Osteocyte (in vitro differentiated cells): ENCODE measurements at places on chromosomes 2 and 18. TPM values are rescaled to one million over a fixed set of nuclear protein-coding genes. Genes with fewer than 3 reads are reported as not detected.

Gene CXCR1
- not detected in 2 replicates for total RNA-seq

Gene NR4A2
- total RNA-seq: 1.4 and 1.8 TPM in 2 replicates

Gene SLC30A3
- total RNA-seq: not detected in 2 replicates

Gene ANKRD30B
- not detected in 2 replicates for total RNA-seq

Gene ATG9A
- 83.6 and 95.2 TPM in 2 replicates for total RNA-seq

Gene TIGD1
- 6.7 and 8.2 TPM in 2 replicates for total RNA-seq

Gene COLEC11
- not detected in 2 replicates for total RNA-seq

Gene BOLL
- total RNA-seq: not detected in 2 replicates

Gene CASP10
- total RNA-seq: 0.35 TPM in 1 of 2 replicates, not detected in the other

Gene ANKRD53
- 1.9 and 2.7 TPM in 2 replicates for total RNA-seq

Gene BUB1
- 6.4 and 7.3 TPM in 2 replicates for total RNA-seq

Gene CRYGD
- total RNA-seq: not detected in 2 replicates

- no peak for DNase-seq
Measured at GRCh38 chr2:160465002-160465401, 28.6 kb downstream of the RBMS1 start.

DNA sequence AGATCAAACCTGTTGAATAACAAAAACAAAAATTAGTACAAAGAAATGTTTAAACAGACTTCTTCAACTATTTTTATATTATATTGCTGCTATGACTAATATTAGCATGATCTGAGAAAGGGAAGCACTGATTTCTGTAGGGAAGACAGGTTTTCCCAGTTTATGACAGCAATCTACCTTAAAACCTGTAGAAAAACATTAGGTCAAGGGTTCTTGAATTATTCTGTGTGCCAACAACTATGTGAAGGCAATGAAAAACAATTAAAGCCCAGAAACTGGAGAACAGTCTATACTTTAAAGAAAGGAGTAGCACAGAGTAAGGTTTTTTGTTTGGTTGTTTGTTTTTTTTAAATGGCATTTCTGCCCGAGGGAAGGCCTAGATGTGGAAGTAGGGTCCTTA lies 23.3 kb downstream of the PUM2 start:
- no peak for DNase-seq

DNA sequence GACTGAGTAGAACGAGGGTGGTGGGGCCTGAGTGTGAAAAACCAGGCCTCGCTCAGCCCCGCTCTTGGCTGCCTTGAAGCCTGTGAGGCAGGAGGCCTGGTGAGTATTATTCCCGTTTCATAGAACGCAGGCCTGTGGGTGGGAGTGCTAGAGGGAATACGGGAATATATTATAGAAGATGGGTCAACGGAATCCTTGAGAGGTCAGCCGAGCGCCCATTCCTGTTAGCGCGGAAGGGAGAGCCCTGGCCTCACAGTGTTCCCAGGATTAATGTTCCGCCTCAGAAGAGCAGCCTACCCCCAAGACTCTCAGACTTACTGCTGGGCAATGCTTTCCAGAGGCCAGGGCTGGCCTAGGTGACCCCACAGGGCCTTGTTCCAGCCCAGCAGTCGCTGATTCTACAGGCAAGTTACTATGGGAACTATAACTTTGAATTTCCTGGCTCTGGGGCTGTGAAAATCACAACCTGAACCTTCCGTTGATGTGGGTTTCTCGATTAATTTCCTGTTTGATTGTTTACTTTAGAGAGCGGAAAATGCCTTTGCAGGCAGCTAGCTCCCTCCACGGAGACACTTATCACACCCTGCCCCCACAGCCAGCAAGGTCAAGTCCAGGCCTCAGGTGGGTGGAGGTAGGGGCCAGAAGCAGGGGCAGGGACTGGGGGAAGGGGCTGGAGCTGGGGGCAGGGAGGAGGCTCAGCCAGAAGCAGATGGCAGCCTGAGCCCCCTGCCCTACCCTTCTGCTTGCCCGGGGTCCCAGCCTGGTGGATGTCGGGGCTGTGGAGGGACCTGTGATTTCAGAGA lies 108.3 kb downstream of the SMAD7 start:
- no peak for DNase-seq

DNA sequence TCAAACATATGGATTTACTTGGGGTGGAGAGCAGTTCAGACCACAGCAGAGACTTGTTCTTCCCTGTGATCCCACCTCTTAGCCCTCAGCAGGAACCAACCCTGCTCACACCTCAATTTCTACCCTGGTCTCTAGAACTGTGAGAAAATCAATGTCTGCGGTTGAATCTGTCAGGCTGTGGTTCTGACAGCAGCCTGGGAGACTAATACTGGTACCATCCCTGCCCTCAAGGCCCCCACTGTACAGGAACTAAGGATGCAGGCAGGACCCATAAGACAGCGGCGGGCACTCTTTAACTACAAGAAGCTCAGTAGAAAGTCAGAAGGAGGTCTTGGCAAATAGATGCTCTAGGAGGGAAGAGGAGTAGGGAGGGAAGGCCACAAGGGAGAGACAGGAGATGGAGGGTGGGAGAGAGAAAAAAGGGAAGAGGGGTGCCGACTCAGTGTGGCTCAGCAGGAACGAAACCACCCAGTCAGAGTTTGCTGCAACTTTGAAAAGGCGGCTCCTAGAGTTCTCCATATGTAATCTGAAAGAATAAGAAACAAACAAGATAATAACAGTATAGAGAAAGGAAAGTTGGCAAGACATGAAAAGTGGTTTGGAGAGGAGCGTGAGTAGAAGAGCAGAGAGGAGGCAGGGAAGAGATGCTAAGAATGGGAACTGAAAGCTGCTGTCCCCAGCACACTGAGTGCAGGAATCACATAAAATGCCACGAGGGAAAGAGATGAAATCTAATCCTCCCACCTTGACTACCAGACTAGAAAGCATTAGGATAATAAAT lies 323.9 kb upstream of the ID2 start:
- no peak for DNase-seq

- DNase-seq: no peak
Measured at GRCh38 chr18:76169733-76170132, 325.3 kb downstream of the ZNF516 start.

DNA sequence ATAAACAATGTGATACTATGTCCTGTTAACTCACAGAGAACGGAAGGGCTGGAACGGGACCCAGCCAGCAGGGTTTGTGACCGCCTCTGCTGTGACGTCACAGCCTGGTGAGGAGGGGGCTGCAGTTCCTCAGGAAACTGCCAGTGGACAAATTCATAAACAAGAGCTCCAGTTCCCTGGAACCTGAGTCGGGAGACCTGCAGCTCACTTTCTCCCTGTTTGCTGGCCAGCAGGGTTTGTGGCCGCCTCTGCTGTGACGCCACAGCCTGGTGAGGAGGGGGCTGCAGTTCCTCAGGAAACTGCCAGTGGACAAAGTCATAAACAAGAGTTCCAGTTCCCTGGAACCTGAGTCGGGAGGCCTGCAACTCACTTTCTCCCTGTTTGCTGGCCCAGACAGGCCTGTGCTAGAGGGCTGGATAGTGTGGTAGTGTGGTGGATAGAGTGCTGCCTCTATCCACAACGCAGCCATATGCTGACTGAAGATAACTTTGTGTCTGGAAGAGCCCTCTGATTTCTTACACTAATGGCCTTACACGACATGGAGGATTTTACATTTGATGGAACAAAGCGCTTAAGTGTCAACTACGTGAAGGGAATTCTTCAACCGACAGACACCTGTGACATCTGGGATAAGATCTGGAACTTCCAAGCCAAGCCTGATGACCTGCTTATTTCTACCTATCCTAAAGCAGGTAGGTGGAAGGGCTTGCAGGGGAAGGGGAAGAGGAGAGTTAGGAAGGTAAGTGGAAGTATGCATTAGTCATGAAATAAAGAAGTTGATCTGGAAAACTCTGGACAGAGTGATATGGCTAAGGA lies at the start of gene SULT1C4:
Gene SULT1C4 (plus strand): TSS at position 140 of the 816 bp plus-strand sequence. CDS start 384 bp downstream, at position 524.
- no peak for DNase-seq

DNA sequence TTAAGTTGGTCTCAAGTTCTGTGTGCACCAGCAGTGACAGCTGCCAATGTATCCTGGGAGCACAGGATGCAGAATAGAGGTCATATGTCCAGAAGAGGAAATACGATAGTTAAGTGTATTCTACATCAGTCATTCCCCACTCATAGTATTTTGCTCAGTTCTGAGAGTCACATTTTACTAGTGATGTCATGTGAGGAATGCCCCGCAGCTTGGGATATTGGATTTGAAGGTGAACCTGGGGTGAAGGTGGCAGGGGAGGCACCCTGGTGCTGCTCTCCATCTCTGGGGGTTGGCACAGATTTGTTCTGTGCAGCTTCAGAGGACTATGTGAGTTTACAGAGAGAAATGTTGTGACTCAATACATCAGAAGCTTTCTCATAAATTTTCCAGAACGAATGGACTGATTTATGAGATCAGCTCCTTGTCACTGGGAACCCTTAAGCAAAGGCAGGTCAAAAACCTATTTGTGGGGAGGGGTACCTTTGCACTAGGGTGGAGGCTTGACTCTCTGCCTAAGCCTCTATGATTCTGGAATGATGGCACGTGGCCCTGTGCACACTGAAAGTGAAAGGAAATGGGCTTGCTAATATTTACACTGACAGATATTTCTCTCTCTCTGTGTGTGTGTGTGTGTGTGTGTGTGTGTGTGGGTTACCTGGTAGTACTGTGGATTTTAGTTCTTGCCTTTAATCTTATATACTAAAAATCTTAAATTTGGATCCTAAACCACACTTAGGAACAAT lies 95.9 kb downstream of the NEB start:
- DNase-seq: no peak

DNA sequence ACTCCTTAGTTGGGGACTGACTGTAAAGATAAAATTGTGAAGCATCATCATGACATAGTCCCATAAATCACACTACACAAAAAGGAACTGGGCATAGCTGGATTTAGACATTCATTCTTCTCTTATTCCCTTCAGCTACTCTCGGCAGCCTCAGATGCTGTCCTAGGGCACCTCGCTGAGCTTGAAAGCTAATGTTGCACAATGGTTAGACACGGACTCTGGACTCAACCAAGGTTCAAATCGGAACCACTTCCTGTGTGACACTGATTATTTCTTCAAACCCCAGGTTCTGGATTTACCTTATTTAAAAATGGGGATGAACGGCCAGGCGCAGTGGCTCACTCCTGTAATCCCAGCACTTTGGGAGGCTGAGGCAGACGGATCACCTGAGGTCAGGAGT lies 89.8 kb downstream of the CCBE1 start:
- DNase-seq: no peak

- no peak for DNase-seq
Measured at GRCh38 chr18:57965246-57965645, 78.8 kb upstream of the NEDD4L start.

GRCh38 chr2:128593879-128594650 lies 275.4 kb upstream of the HS6ST1 start:
- DNase-seq: peak; percentile 76

- DNase-seq: no peak
Measured at GRCh38 chr2:204576362-204576979, 31.2 kb downstream of the PARD3B start.

DNA sequence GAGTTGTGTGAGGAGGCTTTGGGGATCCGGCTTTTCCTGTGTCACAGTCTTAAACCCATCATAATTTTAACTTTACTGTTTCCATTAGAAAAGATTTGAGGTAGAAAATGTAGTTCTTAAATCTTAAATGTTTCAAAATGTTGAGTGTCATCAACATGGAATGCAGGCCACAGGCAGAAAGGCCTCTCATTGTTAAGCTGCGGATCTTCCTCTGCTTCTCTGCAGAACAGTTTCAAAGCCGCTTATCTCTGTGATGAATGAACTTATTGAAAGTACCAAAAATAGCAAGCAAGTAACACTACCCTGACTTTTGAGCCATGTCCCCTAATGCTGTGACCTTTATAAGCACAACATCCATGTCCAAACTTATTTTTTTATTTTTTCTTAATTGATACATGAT lies 1645.8 kb downstream of the DPP10 start:
- no peak for DNase-seq

- no peak for DNase-seq
Measured at GRCh38 chr2:113232740-113233139, 46.0 kb downstream of the PAX8 start.

- no peak for DNase-seq
Measured at GRCh38 chr18:48006415-48007175, 76.1 kb upstream of the SMAD2 start.

DNA sequence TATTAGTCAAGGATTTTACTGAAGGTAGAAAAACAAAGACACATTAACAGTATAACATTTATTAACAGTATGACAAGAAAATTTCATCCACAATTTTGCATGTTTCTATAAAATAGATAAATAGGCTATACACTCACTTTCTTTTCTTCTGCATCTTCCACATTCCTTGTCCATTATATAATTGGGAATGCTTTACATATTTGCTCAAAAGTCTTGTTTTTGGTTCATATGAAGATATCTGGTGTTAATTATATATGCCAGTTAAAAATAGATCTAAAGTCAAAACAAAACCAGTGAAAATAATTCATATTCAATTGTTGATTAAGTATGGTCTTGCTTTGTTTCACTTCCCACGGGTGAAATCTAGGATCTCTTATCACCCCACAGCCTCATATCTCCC lies 53.4 kb downstream of the SERPINB7 start:
- no peak for DNase-seq

- no peak for DNase-seq
Measured at GRCh38 chr2:173696274-173696673, 268.9 kb downstream of the SP3 start.

GRCh38 chr2:11891671-11892440 lies 145.4 kb downstream of the LPIN1 start:
- peak; percentile 21 for DNase-seq

DNA sequence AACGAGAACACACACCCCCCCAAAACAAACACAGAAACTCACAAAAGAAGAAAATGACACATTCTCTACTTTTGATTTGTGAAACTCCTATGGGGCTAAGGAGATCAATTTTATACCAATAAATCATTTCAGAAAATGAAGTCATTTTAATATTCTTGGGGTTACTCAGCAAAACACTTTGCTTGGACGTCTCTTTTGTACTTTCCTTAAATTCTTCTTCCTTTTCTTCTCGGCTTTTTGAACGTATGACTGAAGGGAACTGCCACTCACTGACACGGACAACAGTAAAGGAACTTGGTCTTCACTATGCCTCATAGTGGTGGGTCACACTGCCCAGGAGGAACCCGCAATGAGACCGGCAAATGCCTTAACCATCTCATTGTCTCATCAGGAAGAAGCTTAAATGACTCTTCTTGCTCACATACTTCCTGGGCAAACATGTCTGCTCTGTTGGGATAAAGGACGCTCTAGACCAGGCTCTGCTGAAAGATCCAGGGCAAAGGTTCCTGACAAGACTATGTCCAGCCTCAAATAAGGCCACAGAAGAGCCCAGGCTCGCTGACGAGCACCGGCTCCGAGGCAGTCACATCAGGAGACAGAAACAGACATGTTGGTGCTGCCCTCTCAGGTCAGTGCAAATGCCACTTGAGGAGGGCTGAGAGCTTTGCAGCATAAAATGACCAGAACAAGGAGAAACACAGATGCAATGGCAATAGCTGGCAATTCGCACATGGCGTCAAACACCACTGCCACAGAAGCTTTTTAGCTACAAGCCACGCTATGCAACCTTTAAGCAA lies 205.5 kb downstream of the TGIF1 start:
- no peak for DNase-seq
